ENCODE measurements at places on chromosomes 1 and 21.

DNA sequence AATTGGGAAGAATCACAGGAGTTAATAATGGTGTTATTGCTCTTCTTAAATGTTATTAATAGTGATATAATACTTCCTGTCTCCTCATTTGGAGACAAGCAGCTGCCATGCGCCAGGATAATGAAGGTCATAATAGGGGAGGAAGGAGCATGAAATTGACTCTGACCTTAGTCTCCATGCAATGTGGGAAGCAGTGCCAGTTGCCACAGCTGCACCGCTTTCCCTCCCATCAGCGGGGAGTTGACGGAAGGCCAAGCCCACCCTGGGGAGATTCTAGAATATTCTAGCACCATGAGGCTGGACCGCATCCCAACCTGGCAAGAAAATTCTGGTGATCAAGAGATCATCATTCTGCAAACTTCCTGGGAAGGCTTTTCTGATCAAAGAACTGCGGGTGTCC lies 11.0 kb upstream of the OLIG1 start:
- no peak for DNase-seq

DNA sequence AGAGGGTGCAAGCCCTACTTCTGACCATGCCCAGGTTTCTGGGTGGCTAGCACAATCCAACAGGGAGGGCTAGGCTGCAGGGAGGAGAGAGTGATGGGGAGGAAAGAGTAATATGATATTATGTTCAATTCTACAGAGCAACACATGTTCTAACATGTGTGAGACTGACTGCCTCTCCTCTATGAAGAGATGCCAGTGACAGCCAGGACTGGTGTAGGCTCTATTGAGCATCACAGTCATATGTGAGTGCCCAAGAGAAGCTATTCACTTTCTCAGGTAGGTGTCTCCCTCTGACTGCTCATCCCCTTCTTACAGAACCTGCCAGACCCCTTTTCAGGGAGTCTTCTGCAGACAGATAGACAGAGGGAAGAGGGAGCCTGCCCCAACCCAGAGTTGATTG lies 446.1 kb downstream of the SIPA1L2 start:
- no peak for DNase-seq

- no peak for DNase-seq
Measured at GRCh38 chr1:110986407-110986891, 22.7 kb upstream of the LRIF1 start.

DNA sequence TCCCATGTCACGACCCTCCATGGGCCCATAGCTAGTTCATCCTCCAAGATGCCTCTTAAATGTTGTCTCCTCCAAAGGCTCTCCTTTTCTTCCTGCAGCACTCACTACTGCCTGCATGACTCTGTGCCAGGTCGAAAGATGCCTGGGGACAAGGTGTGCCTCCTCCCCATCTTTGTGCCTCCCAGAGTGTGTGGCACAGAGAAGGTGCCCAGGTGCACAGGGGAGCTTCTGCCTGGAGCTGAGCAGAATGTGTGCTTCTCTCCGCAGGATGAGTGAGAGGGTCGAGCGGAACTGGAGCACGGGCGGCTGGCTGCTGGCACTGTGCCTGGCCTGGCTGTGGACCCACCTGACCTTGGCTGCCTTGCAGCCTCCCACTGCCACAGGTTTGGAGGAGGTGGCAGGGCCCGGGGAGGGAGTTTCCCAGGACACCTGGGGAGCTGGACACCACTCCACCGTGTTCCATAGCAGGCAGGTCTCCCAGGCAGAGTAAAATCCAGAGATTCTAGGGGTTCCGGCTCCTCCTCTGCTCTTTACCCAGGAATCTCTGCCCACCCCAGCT lies 6.9 kb upstream of the PPM1J start:
- DNase-seq = no peak

DNA sequence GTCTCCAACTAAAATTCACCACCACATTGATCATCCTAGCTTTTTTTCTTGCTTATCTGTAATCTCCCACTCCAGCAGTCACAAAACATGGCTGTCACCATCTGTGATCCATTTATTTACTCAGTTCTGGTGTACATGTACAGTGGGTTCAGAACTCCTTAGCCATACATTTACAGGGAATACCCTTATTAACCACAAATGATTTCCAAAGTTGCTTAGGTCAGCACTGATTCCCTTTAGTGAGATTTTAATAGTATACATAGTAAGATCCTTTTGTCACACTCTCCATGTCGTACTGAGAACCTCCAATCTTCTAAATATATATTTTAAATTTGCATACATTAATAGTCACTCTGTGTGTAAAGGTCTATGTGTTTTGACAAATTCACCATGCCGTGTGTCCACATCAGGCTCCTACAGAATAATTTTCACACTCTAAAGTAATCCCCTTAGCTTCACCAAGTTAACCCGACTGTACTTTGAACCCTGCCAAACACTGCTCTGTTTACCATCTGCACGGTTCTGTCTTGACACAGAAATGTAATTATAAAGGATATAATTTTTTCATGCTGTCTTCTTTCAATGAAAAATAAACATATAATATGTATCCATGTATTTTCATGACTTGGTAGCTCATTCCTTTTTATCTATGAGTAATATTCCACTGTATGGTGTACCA lies 473.6 kb upstream of the ZP4 start:
- no peak for DNase-seq

DNA sequence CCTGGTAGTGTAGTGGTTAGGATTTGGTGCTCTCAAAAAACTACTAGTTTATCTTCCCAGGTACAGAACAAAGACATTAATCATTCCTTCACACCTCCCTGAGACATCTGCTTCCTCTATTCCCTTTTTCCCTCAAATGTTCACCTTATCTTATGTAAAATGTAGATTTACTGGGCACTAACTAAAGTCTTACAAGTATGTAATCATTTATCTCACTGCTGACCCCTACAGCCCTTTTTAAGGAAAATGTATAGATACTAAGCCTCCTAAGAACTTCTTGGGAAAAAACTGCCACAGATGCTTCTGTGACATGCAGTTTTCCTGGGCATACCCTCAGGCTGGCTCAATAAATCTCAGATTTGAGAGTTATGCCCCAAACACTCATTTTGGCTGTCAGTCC lies 50.8 kb upstream of the NEK7 start:
- no peak for DNase-seq

- DNase-seq = no peak
Measured at GRCh38 chr1:228921481-228921880, 186.2 kb downstream of the RHOU start.

DNA sequence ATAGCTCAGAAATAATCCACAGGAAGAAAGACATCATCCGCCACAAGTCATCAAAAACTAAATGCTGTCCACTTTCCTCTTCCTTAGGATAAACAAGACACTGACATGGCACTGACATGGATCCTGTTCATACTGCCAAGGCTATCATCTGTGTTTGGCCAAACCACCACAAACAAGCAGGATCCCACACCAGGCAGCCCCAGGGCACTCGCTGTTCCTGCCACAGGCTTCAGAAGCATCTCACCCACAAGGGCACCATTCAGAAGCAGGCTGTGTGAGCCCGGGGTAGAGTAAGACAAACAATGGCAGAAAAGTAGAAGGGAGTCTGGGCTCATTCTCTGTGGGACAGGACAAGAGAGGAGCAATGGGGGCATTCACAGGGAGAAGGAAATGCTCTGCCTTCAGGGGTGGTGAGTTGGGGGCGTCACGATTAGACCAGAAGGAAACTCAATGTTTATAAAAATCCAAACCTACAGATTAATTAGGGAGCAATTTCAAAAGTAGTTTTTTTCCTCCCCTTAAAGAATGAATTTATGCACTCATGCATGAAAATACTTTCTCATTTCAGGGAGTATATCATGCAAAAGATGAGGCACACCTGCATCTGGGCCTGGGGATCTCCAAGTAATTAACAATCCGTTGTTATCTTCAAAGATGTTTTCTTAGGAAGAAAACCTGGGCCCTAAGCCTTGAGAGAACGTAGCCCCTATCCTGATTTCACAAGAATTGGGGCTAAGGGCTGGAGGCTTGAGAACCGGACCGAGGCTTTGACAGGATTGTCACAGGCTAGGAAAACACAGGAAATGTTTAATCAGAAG lies 43.3 kb upstream of the ATP1A1 start:
- DNase-seq = no peak

DNA sequence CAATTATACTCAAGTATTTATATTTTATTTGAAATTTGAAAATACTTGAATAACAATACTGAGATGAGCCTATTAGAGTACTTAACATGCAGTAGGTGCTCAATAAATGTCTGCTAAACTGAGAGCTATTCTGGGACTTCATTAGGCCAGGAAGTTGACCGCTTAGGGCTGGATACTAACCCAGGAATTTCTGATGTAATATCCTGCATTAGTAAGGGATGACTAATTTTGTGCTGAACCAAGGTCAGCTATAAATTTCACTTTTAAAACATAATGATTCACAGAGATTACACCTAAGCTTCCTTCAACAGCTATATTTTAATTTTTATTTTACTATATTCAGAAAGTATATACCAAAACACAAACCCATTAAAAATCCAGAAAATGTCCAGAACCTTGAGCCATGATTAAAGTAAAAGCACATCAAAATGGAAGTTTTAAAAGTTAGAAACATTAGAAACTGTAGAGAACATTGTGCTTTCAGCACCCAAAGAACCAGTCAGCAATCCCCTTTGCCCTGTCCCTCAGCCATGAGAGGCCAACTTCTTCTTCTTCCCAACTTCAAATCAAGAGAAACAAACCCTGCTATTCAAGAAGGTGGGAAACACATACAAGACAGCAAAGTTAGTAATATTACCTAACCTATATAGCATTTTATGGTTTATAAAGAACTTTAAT lies 35.4 kb downstream of the WNT2B start:
- no peak for DNase-seq

DNA sequence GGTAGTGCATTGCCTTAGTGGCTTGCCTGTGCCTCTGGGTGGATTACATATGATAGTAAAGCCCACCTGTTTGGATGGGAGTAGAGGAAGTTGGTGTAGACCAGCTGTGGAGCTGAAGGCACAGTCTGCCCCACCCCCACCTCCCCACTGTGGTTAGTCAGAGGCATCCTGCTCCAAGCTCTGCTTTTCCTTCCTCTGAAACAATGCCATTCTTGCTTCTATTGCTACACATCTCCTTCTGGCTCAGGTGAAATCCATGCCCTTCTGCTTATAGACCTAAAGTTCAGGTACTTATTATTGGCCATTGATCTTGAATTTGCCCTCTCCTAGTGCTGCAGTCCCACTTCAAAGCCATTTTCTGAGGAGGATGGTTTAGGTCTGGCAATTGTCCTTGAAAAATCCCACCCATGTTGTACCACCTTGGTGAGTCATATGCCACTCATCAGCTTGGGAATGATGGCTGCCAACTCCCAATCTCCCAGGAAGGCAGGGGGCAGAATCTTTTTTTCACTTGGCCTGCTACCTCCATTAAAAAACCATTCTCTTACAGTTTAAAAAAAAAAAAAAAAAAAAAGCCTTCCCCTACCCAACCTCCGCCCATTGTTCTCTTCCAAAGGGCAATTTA lies 6.7 kb upstream of the TXLNA start:
- no peak for DNase-seq

GRCh38 chr1:159970932-159971342 lies 16.9 kb upstream of the SLAMF9 start:
- DNase-seq = no peak

DNA sequence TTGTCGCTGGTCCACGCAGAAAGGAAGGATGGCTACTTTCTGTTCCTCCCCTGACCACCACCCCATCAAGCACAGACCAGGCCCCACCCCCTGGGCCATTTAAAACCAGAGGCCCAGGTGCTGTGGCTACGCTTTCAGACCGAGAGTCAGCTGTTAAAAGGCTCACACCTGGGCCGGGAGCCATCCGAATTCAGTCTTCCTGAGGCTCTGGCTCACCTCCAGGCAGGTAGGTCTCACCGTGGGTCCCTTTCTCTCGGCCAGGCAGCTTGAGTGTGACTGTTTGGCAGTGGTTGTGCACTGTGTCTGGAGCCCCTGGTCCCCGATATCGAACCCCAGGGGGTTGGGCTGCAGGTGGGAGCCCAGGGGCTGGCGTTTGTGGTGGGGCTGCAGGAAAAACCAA lies 7.2 kb downstream of the ACTL8 start:
- no peak for DNase-seq

- no peak for DNase-seq
Measured at GRCh38 chr1:62687421-62687902, 724 bp downstream of the DOCK7 start.

DNA sequence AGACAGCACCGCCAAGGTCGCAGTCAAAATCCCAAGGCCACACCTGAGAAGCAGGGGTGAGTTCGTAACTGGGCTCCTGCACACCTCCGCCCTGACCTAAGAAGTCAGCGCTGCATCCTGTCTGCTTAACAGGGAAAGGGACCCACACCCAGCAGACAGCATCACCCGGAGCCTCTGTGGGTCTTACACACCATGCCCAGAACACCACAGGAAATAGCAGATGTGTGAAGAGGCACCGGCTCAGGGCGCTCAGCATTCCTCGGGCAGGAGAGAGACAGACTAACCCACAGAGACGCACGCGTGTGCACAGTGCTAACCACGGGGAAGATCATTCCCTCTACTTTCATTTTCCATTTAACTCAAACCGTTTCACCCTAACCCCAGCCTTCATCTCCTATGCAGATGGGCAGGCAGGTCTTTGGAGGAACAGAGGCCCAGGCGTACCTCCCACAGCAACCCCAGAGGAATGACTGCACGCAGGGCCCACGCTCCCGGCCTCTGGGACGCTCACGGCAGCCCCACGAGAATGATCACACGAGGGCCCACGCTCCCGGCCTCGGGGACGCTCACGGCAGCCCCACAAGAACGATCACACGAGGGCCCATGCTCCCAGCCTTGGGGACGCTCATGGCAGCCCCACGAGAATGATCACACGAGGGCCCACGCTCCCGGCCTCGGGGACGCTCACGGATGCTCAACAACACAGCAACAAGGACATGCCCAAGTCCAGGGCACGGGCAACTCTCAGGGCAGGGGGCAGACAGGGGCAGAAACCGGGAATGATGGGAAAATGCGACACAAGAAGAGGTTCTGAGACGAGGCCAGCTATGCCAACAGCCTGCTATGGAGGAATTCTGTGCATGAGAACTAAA lies 20.9 kb downstream of the POFUT2 start:
- no peak for DNase-seq

DNA sequence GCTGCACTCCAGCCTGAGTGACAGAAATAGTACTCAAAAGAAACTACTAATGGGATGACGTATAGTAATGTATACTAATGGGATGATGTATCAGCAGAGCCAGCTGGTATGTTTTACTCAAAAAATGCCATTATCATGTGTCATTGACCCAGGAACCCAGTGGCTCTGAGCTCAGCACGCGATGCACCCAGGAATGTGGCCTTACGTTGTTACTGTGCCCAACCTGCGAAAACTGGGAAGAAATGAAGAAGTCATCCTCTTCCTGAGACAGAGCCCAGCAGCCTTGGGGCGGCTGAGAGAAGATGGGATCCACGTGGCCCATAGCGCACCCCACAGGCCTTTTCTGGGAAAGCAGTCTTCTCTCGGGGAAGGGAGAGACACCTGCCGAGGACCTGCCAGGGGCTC lies 8.8 kb downstream of the UBE2J2 start:
- no peak for DNase-seq

- no peak for DNase-seq
Measured at GRCh38 chr1:95582746-95583145, 348.7 kb downstream of the RWDD3 start.

All from NCI-H1417 treated with DMSO at 0.1 percent for 48 hours (cell line).